ENCODE measurements at places on chromosomes 7 and 10. TPM values are rescaled to one million over a fixed set of nuclear protein-coding genes. Genes with fewer than 3 reads are reported as not detected.

PLAC9 gene
- total RNA-seq: 7.6 TPM

DNA sequence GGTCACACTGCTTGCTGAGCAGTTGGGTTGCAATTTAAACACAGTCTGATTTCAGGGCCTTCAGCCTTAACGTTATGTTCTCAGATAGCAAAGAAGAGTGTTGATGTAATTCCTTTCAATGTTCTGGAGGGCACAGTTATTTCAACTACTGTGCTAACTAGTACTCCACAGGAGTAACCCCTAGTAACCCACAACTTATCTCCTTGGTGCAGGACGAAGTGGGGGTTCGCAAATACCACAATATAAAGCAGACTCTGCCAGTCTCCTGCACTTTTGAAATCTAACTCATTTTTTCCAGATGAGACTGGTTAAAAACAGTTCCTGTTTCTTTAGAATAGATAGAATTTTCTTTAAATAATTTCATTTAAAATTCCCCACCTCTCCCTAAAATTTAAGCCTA, 47.1 kb upstream of the NCAPG2 start:
- no peak for DNase-seq

- DNase-seq: no peak
Measured at GRCh38 chr7:74464931-74465886, 11.5 kb downstream of the GTF2IRD1 start.

DNA sequence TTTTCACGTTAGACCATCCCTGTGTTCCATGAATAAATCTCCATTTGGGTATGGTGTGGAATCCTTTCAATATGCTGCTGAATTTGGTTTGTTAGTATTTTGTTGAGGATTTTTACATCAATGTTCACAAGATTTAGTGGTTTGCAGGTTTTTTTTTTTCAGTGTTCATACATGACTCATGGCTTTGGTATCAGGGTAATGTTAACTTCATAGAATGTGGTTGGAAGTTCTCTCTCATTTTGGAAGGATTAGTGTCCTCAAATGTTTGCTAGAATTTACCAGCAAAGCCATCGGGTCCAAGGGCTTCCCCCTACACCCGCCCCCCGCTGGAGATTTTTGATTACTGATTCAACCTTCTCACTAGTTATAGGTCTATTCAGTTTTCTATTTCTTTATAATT, 398.0 kb downstream of the NXPH1 start:
- no peak for DNase-seq

DNA sequence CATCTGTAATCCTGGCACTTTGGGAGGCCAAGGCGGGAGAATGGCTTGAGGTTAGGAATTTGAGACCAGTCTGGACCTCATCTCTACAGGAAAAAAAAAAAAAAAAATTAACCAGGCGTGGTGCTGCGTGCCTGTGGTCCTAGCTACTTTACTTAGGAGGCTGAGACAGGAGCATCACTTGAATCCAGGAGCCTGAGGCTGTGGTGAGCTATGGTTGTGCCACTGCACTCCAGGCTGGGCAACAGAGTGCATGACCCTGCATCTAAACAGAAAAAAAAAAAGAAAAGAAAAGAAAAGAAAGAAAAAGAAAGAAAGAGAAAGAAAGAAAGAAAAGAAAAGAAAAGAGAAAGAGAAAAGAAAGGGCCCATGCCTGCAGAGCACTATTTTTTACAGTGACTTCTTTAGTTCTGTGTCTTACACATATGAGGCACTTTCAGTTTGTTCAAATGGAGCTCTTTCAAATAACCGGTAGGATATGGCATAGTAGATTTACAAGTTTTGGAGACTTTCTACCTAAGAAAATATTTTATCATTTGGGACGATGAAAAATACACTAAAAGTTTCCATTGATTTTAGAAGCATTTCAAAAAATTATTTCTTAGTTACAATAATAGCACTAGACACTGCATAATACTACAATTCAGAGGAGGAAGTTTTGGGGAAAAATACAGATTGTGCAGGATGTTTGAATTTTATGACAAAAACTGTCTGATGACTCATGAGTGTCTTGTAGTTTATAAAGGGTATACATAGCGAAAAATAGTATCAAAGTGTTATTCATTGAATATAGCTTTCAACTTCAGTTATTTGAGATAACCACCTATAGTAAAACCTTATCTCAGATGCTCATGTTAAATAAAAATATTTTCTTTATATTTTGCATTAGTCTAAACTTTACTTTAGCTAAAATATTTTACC, 75.9 kb downstream of the MDFIC start:
- DNase-seq: no peak

GRCh38 chr7:116290740-116291139, 80.4 kb downstream of the TES start:
- no peak for DNase-seq

GRCh38 chr10:68828833-68829232, 1.5 kb downstream of the STOX1 start:
- no peak for DNase-seq

DNA sequence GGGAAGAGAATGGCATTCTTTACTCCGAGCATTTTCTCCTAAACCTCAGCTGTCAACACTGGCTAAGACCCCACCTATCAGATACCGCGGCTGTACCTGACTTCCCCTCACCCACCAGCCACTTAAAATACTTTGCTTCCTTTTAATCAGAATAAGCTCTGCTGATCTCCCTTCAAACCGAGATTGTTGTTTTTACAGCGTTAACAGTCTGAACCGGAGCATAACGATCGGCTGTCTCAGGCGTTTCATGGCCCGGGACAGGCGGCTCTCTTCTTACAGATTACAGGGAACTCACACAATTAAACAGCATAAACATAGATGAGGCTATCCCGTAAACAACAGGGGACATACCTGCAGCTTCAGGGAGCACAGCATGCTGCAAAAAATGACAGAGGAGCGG, 174.3 kb upstream of the RNF32 start:
- DNase-seq: no peak

DNA sequence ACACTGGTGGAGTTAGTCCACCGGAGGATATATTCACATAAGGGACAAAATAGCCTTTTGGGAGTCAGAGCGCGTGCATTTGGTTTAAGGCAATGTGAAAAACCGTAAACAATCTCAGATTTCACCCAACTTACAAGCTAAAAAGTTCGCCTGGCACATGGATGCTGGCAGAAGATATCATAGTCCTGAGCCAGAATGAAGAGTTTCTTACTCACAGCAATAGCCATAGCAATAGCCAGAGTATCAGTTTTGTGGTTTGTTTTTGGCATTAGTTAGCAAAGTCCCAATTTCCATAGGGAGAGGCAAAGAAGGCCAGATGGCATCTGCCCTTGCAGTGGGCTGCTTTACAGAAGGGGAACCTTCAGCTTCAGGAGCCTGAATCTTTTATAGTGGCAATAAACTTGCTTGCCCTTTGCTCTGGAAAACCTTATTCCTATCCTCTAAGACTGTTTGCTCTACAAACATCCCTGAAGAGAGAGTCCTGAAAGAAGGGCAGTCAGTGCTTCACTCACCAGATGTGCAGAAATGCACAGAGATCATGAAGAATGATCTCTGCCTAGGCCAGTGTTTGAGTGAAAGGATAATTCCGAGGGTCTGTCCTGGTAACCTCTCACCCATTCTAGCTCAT, 28.7 kb upstream of the RSBN1L start:
- no peak for DNase-seq

All from spinal cord (tissue), 10 donors.